Activated naive CD4-positive, alpha-beta T cell treated with anti-CD3 and anti-CD28 coated beads for 36 hours (primary cell): ENCODE measurements at places on chromosomes 1 and 21.

GRCh38 chr21:14814991-14815390 lies 249.8 kb downstream of the NRIP1 start:
- no peak for DNase-seq

- peak; percentile 76 for DNase-seq
Measured at GRCh38 chr1:145961425-145962156, 2.8 kb downstream of the ANKRD34A start.

- no peak for DNase-seq
Measured at GRCh38 chr21:14751602-14752344, 205.7 kb upstream of the SAMSN1 start.

DNA sequence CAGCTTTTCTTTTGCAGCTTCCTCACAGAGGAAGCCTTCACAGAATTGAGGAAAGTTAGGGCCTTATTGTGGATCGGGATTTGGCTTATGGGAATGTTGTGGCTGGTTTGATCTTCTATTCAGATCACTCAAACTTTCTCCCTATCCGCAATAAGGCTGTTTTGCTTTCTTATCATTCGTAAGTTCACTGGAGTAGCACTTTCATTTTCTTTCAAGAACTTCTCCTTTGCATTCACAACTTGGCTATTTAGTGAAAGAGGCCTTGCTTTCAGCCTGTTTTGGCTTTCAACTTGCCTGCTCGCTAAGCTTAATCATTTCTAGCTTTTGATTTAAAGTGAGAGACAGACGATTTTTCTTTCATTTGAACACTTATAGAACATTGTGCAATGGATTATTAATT lies 181.9 kb upstream of the B3GALT2 start:
- peak; percentile 10 for DNase-seq

GRCh38 chr1:106875622-106876021 lies 180.9 kb upstream of the PRMT6 start:
- DNase-seq = no peak

DNA sequence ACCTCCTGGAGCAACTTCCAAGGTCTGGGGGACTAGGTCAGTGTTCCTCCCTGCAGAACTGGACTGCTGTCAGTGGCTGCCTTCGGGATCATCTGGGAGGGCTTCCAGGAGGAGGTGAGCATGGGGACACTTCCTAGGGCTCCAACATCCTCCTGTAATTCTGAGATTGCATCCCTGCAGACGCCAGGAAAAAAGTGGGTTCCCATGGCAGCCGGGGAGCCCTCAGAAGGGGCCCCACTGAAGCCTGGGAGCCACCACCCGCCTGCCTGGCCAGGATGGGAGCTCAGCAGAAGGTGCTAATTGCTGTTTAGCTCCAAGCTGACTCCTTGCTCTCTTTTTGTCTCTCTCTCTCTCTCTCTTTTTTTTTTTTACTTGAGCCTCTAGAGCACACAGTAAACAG lies 16.1 kb upstream of the ARF1 start:
- DNase-seq = no peak

- DNase-seq = no peak
Measured at GRCh38 chr21:45972716-45973474, 8.7 kb upstream of the COL6A1 start.

DNA sequence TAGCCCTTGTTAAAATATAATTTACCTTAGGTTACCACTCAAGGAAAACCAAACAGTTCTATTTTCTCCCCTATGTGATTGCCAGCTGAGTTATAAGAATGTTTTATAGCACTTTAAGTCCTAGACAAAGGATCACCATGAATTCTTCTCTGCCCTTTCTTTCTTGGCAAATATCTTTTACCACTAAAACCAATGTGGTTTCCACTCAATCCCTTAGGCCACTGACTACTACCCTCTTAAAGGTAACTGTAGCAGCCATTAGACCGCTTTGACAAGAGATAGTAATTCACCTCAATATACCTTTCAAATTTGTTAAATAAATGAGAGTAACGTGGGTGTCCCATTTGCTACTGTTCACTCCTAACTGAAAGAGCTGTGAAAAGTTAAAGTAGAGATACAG lies 307.9 kb upstream of the PRMT6 start:
- DNase-seq = no peak

DNA sequence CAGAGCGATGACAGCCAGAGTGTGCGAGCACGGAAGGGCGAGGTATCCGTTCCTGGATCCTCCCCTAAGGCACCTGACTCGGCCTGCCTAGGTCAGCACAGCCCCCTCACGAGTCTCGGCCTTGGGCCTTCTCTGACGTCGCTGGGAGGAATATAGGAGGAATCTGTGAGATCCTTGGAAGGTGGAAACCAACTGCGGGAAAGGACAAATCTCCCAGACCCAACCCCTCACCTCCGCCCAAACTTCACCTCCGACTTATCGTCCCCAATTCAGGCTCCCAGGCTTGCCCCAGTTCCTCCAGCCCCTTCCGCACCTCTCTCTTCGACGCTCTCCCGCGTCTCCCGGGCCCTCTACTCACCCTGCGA lies 494 bp downstream of the APH1A start:
- peak; percentile 52 for DNase-seq

DNA sequence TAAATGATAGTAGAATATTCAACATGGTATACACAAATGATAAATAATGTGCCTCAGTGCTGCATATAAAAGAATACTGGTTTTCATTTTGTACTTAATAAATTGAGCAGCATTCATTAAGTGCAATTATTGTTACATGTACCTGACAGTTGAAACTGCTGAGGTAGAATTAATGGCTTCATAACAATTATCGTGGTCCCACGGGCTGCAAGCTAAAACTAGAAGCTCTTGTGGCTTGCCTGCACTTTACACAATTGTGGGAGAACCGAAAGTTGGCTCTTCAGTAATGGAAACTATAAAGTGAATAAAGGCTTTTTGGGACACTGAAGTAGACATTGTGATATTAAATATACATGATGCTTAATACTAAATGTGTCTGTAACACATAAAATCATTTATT lies 23.2 kb downstream of the INSL5 start:
- no peak for DNase-seq

GRCh38 chr1:46159516-46159915 lies 15.4 kb upstream of the TSPAN1 start:
- no peak for DNase-seq

DNA sequence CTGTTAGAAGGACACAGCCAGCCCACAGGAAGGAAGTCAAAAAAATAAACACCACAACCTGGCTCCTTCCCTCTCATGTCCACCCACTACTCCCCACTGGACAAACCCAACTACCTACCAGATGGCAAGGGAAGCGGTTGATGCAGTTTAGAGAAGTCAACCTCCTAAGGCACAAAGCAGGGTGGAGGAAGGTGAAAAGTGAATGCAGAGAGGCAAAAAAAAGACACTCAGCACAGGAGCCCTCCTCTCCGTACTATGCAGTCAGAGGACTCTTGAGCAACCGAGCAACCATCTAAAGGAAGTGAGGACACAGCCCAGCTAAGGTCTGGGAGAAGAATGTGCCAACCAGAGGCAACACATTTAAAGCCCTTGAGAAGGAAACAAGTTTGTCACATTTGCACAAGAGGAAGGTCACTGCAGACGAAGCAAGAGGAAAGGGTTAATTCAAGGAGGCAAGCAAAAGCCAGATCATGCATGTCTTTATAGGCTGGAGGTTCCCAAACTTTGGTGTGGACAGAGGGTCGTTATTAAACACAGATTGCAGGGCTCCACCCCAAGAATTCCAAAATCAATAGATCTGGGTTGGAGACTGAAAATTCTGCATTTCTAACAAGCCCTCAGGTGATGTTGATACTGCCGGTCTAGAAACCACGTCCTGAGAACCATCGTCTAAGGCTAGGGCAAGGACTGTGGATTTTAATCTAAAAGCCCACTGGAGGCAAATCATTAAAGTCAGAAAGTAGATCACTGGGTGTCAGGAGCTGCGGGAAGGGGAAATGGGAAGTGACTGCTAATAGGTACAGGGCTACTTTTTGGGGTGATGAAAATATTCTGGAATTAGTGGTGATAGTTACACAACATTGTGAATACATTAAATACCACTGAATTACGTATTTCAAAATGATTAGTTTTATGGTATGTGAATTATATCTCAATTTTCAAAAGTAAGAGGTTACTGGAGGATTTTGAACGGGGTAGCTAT lies 19.7 kb downstream of the TP53BP2 start:
- no peak for DNase-seq

DNA sequence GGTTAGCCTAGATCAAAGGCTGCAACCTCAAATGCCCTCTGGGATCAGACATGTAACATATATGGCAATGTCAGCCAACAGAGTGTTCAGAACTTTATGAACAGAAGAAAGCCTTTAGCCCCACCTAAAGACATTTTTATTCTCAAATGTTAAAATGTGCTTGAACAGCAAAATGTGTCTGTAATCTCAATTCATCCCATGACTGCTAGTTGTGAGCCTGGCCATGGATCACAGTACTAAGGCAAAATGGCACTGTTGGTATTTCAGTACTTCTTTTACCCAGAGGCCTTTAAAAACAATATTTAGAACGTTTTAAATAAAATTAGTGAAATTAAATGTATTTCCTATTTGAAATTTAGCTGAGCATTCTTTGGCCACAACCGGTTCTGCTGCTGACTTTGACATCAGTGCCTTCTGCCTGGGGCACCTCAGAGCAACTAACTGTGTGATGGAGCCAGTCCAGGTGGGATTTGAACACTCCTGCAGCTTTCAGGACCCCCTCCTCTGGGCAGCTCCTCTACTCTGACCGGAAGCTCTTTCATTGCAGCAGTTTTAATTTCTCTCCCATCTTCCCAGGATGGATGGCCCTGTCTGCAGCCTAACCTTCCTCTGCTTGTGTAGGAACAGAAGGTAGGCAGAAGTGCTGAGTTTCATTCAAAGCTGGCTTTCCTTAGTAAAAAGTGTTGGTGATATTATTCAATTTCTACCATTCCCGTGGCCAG lies 68.3 kb upstream of the NFIA start:
- no peak for DNase-seq

- no peak for DNase-seq
Measured at GRCh38 chr1:84541679-84542078, 32.6 kb downstream of the CTBS start.

GRCh38 chr1:41041614-41042270 lies 20.2 kb upstream of the SLFNL1 start:
- DNase-seq = no peak

GRCh38 chr1:58006421-58007046 lies 540.0 kb downstream of the OMA1 start:
- DNase-seq = no peak

DNA sequence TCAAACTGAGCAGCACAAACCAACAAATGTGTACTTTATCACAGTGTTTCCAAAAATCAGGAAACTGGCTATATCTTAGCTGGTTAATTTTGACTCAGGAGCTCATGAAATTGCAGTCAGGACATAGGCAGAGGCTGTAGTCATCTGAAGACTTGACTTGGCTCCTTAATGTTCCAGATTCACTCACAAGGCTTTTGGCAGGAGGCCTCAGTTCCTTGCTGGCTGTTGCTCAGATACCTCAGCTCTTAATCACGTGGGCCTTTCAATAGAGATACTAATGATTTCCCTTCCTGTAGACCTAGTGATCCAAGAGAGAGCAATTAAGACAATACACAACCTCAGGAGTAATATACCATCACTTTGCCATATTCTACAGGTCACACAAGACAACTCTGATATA lies 537.7 kb downstream of the BRINP3 start:
- DNase-seq = no peak

GRCh38 chr1:78003882-78004718 lies 639 bp upstream of the DNAJB4 start:
- peak; percentile 37 for DNase-seq

DNA sequence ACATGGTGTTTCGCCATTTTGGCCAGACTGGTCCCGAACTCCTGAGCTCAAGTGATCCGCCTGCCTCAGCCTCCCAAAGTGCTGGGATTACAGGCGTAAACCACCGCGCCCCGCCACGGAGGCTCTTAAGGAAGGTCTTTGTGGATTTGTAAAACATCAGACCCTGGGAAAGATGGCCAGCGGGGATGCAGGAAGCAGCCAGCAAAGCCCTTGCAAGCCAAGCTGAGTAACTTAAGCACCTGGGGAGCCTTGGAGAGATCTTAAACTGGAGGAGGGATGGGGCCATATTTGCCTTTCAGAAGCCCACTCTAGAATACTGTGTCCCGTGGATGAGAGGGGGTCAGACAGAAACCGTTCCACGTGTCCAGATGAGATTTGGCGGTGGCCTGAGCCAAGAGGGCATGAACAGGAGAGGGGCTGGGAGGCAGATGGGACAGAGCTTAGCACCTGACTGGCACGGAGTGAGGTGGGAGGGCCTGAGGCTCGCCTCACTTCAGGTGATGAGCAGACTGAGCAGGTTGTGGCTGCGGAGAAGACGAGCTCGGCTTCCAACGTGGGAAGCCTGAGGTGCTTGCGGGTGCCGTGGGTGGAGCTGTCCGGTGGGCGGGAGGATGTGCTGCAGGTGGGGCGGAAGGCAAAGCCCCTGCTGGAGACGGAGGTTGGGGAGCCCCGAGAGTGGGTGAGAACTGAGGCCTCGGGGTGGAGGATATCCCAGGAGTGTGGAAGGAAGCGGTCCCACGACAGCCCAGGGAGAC lies 11.7 kb downstream of the C1orf216 start:
- peak; percentile 26 for DNase-seq

- DNase-seq = no peak
Measured at GRCh38 chr1:3672971-3673361, 20.6 kb downstream of the TP73 start.

- peak; percentile 72 for DNase-seq
Measured at GRCh38 chr1:156281281-156281680, 1.3 kb downstream of the SMG5 start.

- peak; percentile 31 for DNase-seq
Measured at GRCh38 chr1:3564921-3565831, 46.1 kb downstream of the MEGF6 start.

- no peak for DNase-seq
Measured at GRCh38 chr1:200740571-200741208, 2.0 kb downstream of the CAMSAP2 start.

GRCh38 chr1:48757363-48757762 lies 19.3 kb downstream of the BEND5 start:
- no peak for DNase-seq

DNA sequence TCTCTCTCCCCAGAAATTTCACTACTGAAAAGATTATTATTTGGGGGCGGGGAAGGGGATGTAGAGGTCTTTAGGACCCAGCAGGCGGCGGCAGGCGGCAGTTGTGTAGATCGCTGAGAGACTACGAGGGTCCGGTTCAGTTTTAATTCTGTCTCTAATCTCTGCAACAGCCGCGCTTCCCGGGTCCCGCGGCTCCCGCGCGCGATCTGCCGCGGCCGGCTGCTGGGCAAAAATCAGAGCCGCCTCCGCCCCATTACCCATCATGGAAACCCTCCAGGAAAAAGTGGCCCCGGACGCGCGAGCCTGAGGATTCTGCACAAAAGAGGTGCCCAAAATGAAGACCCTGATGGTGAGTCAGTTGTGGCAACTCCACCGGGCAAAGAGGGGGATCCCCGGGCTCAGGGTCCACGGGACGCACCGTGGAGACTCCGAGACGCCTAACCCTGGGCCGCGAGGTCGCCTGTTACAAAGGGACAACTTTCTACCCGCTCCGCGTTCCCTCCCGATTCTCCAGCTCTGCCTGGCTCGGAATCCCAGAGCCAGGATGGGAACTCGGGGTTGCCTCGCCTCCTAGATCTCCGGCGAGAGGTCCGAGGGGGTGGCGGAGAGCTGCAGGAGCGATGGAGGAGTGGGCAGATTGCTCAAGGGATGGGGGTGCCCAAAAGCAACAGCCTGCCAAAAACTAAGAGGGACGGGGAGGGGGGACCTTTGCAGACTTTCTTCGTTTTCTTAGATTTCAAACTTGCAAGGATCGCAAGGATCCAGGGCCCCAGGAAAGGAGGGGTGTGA lies at the start of gene ST6GALNAC5:
Gene ST6GALNAC5, plus strand, starts transcription at position 139 of the 789 bp plus-strand sequence.
- peak; percentile 12 for DNase-seq

- DNase-seq = no peak
Measured at GRCh38 chr1:22598736-22599135, 35.4 kb downstream of the EPHA8 start.
